ENCODE measurements at places on chromosomes 4 and X.

DNA sequence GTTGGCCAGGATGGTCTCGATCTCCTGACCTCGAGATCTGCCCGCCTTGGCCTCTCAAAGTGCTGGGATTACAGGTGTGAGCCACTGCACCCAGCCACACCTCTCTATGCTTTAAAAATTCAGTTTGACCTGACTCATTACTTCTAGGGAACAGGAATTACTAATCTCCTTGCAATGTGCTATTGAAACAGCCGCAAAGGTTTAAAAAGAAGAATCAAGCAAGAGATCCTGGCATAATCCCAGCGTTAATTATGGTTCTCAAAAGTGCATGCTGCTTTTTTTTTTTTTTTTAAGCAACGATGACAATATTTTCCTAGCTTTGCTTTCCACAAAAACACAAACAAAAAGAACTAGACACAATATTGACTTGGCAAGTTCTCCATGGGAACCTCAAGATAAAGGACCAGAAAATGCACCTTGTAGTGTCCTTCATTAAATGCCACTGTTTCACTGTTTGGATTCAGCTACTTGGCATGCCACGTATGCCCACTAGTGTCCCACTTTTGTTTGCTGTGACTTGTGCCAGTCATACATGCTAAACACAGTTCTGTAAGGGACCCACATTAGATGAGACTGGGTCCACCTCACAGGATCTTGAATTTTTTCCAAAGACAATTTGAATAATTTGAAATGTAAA is 112.6 kb upstream of the PPARGC1A start:
- no peak for DNase-seq

- DNase-seq = peak; percentile 85
Observed at GRCh38 chr4:38730830-38731646, 51.8 kb downstream of the TLR10 start.

GRCh38 chr4:176729489-176729888 is 63.2 kb downstream of the VEGFC start:
- no peak for DNase-seq

GRCh38 chrX:153802513-153803045 is 8.1 kb downstream of the SSR4 start:
- no peak for DNase-seq

GRCh38 chr4:66048861-66049260 is 378.6 kb upstream of the EPHA5 start:
- DNase-seq = no peak

DNA sequence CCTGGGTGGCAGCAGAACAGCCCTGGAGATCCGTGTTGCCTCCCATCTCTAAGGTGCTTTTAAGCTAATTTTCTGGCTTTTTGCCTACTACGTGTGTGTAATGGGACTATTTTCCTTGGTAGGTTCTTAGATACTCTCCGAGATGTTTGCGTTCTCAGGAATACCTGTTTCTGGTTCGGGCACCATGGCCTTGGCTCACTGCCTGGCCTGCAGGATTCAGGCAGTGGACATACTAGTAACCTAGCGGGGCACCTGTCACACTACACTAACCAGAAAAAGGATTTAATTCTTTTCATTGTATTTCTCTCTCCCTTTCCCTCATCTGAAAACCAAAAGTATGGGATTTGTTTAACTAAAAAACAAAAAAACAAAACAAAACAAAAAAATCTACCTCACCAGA is 29.2 kb downstream of the FHIP1A start:
- no peak for DNase-seq

- no peak for DNase-seq
Observed at GRCh38 chr4:185730387-185730786, 81.6 kb downstream of the SORBS2 start.
